Kidney glomerular epithelial cell (primary cell): ENCODE measurements at places on chromosomes 4 and X.

GRCh38 chr4:185598846-185599552 is 63.7 kb upstream of the PDLIM3 start:
- DNase-seq = no peak

DNA sequence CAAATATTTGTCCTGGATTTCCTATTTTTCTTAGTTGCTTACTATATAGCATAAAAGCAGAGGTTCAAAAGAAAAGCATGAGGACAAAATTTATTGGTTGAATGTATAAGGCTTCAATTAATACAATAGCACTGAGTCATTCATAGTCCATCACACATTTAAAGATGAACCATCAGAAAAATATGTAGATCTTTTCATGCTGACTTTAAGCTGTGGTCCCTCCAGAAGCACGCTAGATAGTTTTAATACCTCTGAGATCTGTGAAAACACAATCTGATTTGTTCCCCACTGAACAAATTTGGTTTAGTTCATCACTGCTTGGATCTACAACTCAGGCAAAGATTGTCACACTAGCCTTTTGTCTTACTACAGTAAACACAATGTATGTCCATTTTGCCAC is 377.2 kb upstream of the ANXA10 start:
- no peak for DNase-seq

GRCh38 chr4:185863946-185864345 is 52.0 kb upstream of the SORBS2 start:
- DNase-seq = no peak

DNA sequence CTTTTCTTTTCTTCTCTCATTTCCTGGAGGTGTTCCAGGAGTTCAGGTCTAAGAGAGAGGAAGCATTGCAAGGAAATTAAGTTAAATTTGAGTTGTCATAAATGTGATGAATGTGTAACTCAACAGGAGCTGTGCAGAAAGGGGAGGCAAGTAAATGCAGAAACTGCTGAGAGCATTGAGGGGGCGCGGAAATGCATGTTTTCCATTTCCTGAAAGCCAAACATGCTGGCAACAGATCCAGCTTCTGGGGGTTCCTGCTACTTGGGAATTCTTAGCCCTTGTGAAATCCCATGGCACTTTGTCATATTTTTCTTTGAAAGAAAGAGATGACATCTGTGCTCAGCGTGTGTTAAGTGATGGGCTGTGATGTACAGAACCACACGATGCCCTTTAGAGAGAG is 33.8 kb upstream of the NAP1L5 start:
- DNase-seq = no peak

- peak; percentile 67 for DNase-seq
Observed at GRCh38 chr4:143336781-143337599, at the start of gene GAB1. TSS of gene GAB1 (plus strand) at chr4:143336876. CDS start at chr4:143337189, 313 bp downstream.

DNA sequence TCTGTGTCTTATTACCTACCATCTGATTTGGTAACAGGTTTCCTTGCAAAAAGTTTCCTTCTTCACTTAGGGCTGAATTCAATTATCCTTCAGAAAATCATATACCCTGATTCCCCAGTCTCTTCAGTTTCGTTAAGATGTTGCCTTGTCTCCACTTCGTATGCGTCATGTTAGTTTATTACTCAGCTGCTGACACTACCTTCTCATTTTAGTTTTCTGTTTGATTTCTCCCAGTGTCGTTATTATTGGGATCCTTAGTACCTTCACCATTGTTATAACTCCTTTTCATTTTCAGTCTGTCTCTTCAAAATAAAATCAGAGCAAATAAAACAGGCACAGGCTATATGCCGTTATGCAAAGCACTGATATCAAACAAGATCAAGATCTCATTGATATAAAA is 87.5 kb upstream of the RBPJ start:
- DNase-seq = no peak

DNA sequence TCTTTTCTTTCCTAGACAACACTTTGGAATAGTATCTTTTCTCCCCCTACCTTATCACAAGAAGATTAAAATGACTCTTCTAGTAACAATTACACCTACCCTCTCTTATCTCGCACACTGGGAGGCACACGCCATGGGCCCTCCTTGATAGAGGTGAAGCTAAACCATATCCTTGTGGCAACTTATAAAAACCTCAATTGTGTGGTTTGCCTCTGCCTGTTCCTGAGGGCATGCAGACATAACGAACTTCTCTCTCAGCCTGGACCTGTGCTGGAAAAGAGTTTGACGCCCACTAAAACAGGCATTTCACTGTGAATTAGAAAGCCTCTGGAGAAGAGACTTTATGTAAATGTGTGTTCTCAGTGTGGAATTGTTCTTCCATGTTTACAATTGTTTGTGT is 141.2 kb downstream of the NDST3 start:
- DNase-seq = no peak
